ENCODE measurements at places on chromosomes 7 and 10.

DNA sequence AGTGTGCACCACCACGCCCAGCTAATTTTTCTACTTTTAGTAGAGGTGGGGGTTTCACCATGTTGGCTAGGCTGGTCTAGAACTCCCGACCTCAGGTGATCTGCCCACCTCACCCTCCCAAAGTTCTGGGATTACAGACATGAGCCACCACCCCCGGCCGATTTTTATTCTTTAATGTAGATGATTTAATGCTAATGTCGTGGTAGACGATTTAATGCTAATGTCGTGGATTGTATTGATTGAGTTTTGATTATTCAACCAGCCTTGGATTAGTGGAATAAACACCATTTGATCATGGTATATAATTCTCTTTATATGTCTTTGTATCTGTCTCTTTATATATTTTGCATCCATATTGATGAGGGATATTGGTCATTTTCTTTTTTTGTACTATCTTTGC lies 52.6 kb downstream of the OGDH start:
- no peak for DNase-seq

- DNase-seq: peak; percentile 69
These were observed at the start of gene PDGFA for GRCh38 chr7:519484-520390. TSS of gene PDGFA (minus strand) at chr7:519846. CDS start at chr7:519001, 845 bp downstream.

- no peak for DNase-seq
These were observed 165.6 kb downstream of the TPK1 start for GRCh38 chr7:144670218-144670617.

- DNase-seq: no peak
These were observed 264.4 kb downstream of the ETV1 start for GRCh38 chr7:13724977-13725566.

DNA sequence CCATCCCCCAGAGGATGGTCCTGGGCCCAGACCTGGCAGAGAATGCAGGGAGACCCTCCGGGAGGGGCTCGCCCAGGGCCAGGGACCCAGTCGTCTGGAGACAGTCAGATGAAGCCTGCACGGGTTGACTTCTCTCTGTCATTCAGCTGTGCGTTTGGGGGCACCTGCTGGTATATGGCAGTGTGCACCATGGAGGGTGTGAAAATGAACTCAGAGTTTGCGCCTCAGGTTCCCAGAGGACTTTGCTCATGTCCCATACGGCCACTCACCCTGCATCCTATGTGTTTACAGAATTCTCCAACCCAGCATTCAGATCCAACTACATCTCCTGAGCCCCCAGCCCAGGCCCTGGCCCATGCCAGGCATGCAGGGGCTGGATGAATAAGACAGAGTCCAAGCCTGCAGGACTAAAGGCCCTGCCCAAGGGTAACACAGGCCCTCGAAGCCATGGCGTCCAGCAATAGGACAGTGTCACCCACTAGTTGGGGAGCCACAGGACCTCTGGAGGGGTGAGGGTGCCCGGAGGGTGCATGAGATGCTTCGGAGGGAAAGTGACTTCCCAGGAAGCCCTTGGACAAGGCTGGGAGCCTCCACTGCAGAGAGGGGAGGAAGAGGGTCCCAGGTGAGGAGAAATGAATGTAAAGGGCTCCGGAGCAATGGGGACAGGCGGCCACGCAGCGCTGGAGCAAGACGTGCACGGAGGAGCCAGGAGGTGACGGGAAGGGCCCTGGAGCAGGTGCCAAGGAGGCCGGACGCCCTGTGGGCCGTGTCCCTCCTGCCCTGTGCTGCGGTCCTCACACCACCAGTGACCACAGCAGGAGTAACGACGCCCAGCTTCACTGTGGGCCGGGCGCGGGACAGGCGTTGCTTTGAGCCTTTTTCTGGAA lies 36.3 kb downstream of the CALML3 start:
- DNase-seq: peak; percentile 58

- peak; percentile 13 for DNase-seq
These were observed 38.3 kb downstream of the CAMK1D start for GRCh38 chr10:12387561-12388210.

DNA sequence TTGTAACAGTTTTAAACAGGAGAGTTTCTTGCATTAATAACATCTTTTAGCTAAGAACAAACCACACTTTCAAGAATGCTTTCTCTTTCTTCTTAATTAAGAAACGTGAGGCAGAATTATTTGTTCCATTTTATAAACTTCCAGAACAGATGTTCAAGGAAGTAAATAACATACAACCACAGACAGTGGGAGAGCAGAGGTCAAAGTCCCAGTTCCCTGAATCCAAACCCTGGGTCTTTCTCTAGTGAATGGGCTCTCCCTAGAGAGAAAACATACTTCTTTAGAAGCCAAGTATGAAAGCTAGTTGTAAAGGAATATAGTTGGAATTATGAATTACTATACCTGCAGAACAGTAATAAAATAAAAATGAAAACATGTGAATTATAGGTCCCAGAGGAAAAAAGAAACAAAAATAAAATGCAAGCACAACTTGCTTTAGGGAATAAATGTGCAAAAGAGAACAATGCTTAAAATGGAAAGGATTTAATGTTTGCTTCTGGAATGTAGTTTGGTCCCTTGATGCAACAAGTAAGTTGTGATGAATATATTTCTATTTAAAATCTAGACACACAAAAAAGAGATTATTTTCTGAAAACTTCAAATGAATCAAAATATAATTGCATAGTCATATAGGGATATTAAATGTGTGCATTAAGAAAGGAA lies 6.0 kb downstream of the OR6B1 start:
- DNase-seq: no peak

GRCh38 chr7:151342102-151342646 lies 562 bp downstream of the NUB1 start:
- DNase-seq: no peak

DNA sequence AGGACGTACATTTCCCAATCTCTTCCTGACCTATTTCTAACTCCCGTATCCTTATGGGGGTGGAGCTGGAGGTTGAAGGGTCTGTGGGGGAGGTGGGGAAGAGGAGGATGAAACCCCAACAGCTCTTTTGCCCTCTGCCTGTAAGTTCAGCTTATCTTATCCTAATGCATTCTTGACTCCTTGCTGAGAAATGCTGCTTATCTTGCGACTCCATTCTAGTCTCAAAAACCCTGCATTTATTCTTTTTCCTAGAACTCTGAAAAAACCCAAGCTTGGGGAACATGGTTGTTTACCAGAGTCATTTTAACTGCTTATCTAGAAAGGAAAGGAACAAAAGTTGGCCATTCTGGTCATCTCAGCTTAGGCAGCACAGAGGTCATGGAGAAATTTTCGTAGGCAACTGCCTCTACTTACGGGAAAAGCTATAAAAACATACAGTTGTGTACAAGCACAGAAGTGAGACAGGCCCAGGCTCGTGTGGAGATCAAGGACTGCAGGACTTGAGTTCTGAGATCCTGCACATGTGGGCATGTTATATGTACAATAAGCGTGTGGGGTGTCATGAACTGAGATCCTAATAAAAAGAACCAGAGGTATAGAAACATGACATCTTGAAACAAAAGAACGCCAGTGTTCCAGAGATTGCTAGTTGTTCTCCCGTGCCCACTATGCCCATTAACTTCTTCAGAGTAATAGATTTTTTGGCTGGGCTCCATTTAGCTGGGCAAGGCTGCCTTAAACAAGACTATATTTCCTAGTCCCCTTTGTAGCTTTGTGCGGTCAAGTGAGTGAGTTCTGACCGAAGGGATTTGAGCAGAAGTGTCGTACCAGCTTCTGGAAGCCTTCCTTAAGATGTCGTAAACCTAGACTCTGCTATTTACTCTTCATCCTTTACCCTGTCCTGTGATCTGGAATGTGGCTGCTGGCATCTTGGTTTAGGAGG lies 9.6 kb downstream of the INMT start:
- no peak for DNase-seq

DNA sequence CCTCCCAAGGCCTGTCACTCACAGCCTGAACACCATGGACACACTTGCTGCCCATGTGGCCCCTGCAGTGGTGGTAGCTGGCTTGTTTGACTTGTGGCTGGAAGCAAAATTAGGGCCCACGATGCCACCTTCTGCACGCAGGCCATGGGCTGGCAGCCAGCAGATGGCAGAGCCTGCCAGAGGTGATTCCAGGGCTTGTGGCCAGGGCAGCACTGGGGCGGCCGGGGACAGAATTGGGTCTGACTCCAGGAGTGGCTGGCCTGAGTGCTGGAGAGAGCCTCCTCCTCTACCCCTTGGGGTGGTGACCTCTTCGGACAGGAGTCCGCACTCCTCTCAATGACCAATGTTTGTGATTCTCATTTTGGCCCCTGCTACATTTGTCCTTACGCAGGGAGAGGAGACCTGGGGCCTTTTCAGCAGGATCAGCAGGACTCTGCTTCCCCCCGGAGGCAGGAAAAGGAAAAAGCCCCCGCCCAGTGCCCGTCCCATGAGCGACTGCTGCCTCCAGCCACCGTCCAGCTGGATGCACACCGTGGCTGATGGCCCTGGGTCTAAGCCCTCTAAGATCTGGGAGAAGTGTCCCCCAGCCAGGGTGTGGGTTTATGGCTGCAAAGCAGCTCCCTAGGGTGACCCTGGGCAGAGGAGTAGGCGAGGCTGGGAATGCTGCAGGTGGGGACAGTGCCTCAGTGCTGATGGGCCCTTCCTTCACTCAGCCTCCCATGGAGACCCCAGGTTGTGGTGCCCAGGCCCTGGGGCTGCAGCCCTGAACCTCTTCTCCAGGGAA lies 26.5 kb downstream of the DNAJB12 start:
- DNase-seq: peak; percentile 68

DNA sequence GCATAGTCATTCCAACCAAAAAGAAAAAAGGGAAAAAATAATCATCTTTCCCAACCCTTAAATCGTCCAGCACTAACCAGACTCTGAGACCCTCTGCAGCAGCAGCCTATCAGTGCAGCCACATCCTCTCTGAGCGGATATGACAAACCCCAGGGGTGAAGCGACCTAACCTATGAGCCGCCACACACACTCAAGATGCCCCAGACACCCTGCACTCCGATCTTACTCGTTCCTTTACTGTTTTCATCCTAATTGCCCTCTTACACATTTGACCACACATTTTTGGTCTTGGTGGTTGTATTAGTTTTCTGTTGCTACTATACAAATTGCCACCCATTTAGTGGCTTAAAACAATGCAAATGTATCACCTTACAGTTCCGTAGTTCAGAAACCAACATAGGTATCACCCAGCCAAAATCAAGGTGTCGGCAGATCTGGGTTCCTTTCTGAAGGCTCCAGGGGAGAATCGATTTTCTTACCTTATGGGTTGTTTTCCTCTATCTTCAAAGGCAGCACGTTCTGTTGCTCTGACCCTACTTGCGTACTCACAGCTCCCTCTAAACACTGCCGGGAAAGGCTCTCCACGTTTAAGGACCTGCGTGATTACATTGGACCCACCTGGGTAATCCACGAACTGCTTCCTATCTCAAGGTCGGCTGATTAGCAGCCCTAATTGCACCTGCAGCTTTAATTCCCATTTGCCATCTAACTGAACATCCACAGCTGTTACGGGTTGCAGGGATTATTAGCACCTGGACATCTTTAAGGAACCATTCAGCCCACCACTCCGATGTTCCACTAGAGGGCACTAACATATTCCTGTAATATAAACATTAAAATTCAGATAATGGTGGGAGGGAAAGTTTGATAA lies 37.3 kb upstream of the PRSS1 start:
- DNase-seq: peak; percentile 68

GRCh38 chr7:116805100-116805544 lies 57.3 kb upstream of the CAPZA2 start:
- no peak for DNase-seq

GRCh38 chr7:115763347-115763746 lies 267.2 kb downstream of the TFEC start:
- no peak for DNase-seq

GRCh38 chr7:96161897-96162296 lies 160.0 kb downstream of the SLC25A13 start:
- no peak for DNase-seq

DNA sequence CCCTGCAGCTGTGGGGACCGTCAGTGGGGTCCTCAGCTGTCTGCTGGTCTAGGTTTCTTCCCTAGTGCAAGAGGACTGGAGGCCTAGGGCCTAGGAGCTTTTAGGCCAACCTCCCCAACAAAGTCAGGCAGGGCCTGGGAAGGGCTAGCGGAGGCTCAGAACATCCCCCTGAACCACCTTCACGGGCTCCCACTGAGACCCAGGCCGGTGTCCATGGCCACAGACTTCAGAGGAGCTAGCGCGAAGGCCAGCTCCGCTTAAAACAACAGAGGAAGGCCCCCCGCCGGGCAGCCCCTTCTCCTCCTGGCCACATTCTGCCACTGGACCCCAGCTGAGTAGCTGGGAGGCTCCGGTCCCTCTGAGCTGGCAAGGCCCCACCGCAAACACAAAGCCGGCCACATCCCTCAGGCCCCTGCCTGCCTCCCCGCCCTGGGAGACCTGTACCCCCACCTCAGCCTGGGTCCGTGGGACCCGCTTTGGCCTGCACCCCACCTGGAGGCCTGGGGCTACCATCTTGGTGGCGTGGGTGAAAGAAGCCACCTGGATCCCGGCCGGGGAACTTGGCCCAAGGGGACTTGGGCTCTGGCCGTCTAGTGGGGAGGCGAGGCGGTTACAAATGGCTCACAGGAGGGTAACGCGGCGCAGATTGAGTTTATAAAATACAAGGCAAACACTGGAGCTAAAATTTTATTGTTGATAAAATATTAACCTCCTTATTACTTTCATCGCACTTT lies 5.4 kb upstream of the UNCX start:
- DNase-seq: no peak

GRCh38 chr7:2321020-2321419 lies 6.8 kb upstream of the SNX8 start:
- DNase-seq: no peak

DNA sequence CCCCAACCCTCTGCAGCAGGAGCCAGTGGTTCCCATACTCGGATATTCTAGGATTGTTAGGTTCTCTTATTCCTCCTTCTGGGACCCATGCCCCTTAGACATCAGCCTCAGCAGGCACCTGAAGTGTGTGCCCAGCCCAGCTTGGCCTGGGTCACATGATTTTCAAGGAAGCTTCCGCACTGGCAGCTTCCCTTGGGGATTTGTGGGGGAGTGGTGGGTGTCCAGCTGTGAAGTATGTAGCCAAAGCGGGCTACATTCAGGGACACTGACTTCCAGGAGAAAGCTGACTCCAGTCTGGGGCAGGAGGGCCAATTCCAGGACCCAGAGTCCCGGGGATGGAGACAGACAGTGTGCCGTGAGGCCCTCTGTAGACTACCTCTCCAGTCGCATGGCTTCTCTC lies 1.3 kb downstream of the LDB1 start:
- DNase-seq: peak; percentile 71

DNA sequence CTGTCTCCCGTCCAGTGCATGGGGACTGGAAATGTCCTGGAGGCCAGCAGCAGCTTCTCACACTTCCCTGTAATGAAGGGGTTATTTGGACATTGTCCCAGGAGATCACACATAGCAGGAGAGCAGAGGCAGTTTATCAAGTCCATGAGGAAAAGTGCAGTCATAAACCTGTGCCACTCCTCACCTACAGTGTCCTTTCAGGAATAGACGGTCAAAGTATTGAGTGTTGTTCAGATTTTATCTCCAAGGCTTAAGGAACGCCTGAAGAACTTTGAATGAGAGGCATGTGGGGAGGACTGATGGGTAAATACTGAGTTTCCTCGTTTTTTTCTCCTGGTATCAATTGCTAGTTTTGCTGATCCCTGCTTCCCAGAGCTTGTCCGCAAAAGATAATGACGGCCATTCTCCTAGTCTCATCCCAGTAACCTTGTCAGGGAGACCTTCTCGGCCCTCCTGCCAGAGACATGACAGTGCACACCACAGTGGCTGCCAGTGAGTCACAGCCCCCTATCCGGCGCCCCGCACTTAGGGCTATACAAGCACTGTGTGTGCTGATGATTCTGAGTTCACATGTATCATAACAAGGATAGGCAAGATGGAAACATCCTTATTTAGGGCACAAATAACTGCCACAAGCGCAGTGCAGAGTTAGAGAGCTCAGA lies 495.5 kb upstream of the MGMT start:
- DNase-seq: no peak

- no peak for DNase-seq
These were observed 332.1 kb downstream of the PHTF2 start for GRCh38 chr7:78130446-78131215.

GRCh38 chr7:22771194-22771871 lies 44.3 kb downstream of the IL6 start:
- DNase-seq: no peak
